Activated CD4-positive, alpha-beta memory T cell treated with anti-CD3 and anti-CD28 coated beads for 36 hours (primary cell): ENCODE measurements at places on chromosomes 2 and 18.
A peak's percentile ranks its signal among the peaks of the same experiment; 100 is the strongest.

DNA sequence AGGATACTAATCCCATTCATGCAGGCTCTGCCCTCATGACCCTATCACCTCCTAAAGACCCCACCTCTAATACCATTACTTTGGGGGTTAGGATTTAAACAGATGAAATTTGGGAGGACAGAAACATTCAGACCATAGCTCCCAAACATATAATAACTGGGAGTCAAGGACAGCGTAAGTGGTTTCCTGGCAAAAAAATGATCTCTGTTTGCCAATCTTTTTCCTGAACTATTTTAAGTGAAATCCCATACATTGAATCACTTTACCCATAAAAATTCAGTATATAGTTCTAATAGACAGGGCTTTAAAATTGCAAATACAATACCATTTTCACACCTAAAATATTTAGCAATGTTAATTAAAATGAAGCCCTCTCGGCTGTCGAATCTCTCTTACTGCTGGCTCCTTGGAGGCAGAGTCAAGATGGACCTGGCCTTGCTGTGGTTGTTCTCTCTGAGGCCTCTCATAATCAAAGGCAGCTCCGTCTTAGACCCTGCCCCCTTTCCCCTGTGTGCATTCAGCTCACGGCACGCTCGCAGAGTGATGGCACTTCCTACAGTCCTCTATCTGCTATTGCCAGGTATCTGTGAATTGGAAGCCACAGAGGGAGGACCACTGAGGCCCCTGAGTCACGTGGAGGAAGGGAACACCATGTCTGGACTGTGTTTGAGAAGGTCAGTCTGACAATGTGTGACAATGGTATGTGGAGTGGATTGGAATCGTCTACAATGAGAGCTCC lies 132.3 kb downstream of the UXS1 start:
- peaks cover 13% of the 10 kb centered on the region for H3K27me3 ChIP-seq
- no peak for DNase-seq
- H3K4me1 ChIP-seq, result peaks cover 34% of the 10 kb centered on the region

- H3K4me3 ChIP-seq, result no peak overlapping the region
- no peaks in the 10 kb centered on the region for H3K4me1 ChIP-seq
- no peaks in the 10 kb centered on the region for H3K27me3 ChIP-seq
- no peak for DNase-seq
These were observed 44.3 kb downstream of the CALCRL start for GRCh38 chr2:187403568-187404260.

GRCh38 chr18:3262234-3263131 lies 550 bp downstream of the MYL12B start:
- peaks cover 10% of the 10 kb centered on the region for H3K36me3 ChIP-seq
- peaks cover 63% of the 10 kb centered on the region for H3K4me1 ChIP-seq
- peak; percentile 56 for DNase-seq
- peak overlapping the region; percentile 89 for H3K4me3 ChIP-seq
- H3K27ac ChIP-seq, result peak overlapping the region; percentile 95
- no peaks in the 10 kb centered on the region for H3K27me3 ChIP-seq

GRCh38 chr18:61666876-61667590 lies 225.8 kb downstream of the RNF152 start:
- H3K4me3 ChIP-seq, result no peak overlapping the region
- no peaks in the 10 kb centered on the region for H3K4me1 ChIP-seq
- H3K36me3 ChIP-seq, result no peaks in the 10 kb centered on the region
- peaks cover 2% of the 10 kb centered on the region for H3K27me3 ChIP-seq

- H3K36me3 ChIP-seq, result no peaks in the 10 kb centered on the region
- peaks cover 4% of the 10 kb centered on the region for H3K4me1 ChIP-seq
These were observed 184.6 kb downstream of the ZFP36L2 start for GRCh38 chr2:43041661-43042360.

GRCh38 chr2:234288974-234289455 lies 207.9 kb downstream of the ARL4C start:
- peak; percentile 87 for DNase-seq
- no peaks in the 10 kb centered on the region for H3K36me3 ChIP-seq
- peak overlapping the region; percentile 49 for H3K4me3 ChIP-seq

GRCh38 chr2:189933041-189933440 lies 129.5 kb downstream of the MSTN start:
- H3K27ac ChIP-seq, result no peak overlapping the region
- H3K4me3 ChIP-seq, result no peak overlapping the region
- H3K27me3 ChIP-seq, result peaks cover 3% of the 10 kb centered on the region

- H3K4me3 ChIP-seq, result no peak overlapping the region
- no peaks in the 10 kb centered on the region for H3K36me3 ChIP-seq
- no peak overlapping the region for H3K27ac ChIP-seq
- H3K4me1 ChIP-seq, result no peaks in the 10 kb centered on the region
These were observed 354.2 kb upstream of the PIK3C3 start for GRCh38 chr18:41600693-41601391.

DNA sequence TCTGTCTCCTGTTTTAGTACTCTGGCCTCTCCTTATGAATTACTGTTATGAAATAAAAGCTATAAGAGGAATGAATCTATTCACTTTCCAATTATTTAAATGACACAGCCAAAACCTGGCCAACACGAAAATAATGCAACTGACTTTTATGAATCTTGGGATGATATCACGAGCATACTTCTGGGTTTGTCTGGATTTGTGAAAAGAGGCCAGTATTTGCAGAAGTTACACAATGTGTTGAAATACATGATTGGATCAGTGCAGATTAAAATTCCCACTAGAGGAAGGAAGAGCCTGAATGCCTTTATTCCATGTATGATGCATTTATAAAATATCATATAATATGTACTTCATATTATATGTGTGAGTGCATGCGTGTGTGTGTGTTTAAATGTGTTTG lies 418.2 kb downstream of the GRB14 start:
- H3K36me3 ChIP-seq, result no peaks in the 10 kb centered on the region
- no peaks in the 10 kb centered on the region for H3K27me3 ChIP-seq
- no peaks in the 10 kb centered on the region for H3K4me1 ChIP-seq
